ENCODE measurements at places on chromosomes 13 and 19.

- DNase-seq: peak; percentile 75
Observed at GRCh38 chr13:24995225-24995804, 100.6 kb upstream of the PABPC3 start.

- DNase-seq: no peak
Observed at GRCh38 chr13:64074971-64075474, 2659.4 kb upstream of the PCDH20 start.

- no peak for DNase-seq
Observed at GRCh38 chr13:34764246-34764645, 177.8 kb upstream of the NBEA start.

DNA sequence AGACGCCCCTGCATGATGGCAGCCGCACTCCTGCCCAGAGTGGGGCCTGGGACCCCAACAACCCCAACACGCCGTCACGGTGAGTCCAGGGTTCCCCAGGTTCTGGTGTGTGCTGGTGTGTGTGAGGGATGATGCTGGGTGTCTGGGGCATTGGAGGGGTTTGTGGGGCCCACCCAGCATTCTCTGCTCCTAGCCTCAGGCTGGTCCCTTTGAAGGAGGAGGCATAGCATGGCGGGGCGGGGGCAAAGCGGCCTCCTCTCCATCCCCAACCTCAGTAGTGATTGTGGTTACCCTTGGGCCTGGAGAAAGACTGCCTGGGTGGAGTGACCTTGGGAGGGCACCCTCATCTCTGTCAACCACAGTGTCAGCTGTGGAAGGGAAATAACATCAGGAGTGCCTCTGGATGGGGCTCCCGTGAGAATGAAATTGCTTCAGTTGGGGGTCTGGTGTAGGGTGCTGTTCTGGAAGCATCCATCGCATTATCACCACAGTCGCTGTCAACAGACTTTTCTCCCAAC lies 7.1 kb upstream of the TIMM50 start:
- DNase-seq: no peak

- no peak for DNase-seq
Observed at GRCh38 chr13:36543671-36544070, 111.4 kb downstream of the CCNA1 start.

- no peak for DNase-seq
Observed at GRCh38 chr13:30898678-30899241, 7.3 kb upstream of the MEDAG start.

- no peak for DNase-seq
Observed at GRCh38 chr13:31864307-31864706, 125.0 kb downstream of the RXFP2 start.

- no peak for DNase-seq
Observed at GRCh38 chr19:1510442-1510806, 2.4 kb downstream of the ADAMTSL5 start.

DNA sequence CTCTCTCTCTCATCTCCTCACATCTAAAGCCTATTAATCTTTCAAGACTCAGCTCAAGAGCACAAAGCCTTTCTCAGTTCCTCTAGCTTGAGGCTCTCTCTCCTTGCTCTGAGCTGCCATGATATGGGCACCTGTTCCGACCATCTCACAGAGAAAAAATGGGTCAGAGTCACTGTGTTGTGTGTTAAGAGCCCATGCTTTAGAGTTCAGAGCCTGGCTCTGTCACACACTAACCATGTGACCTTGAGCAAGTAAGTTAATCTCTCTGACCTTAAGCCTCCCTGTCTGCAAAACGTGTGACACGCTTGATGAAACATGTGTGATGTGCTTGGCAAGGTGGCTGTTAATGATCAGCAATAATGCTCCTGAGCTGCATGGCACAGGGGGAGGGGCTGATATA lies 245.2 kb downstream of the DLEU7 start:
- DNase-seq: no peak

DNA sequence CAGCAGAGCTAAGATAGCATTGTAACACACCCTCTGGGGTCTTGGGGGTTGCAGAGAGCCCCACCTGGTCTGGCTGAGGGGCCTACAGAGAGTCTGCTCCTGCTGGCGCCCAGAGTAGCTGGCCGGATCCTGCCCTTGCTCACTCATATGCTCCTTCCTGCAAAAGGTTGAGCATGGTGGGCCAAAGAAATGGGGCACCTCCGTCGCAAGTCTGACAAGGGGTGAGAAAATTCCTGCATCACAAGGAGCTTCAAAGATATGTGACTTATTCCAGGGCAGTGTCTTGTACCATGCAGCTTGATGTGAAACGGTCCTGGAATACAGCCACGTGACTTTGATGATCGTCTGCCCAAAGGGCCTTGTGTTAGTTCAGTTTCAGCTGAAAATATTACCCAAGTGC lies 218.3 kb downstream of the DCLK1 start:
- DNase-seq: peak; percentile 53

DNA sequence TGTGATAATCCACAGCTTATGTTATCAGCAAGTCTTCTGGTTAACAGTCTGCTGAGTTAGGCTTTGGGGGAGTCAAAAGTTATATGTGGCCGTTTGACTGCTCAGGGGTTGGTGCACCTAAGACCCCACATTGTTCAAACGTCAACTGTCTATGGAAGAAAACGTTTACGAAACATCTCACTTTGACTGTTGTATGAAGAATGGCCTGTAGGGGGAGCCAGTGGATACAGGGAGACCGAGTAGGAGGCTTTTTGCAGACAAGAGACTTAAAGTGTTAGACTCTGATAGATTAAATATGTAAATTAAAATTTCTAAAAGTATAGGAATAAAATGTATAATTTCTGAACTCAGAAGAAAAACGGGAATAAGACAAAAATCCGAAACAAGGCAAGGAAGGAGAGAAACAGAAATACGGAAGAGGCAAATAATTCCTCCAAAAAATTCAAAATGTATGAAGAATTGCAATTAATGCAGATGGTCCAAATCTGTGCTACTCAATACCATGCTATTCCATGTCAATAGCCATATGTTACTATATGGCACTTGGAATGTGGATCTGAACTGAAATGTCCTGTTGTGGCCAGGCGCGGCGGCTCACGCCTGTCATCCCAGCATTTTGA lies 37.8 kb downstream of the TNFSF14 start:
- DNase-seq: no peak

DNA sequence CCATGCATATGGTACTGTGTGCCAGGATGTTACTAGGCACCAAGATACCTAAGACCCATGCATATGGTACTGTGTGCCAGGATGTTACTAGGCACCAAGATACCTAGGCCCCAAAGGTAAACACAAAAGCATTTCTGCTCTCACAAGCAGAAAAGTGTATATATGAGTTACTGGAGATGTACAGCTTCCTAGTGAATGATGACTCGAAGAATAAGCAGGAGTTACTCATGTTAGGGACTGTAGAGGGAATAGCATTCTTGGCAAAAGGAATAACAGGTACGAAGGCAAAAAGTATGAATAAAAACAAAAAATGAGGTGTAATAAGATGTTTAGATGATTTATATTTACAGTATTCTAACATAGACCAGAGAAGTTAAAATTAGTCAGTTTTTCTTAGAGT lies 383.7 kb downstream of the DIAPH3 start:
- DNase-seq: no peak

GRCh38 chr19:29587518-29587986 lies 18.5 kb upstream of the POP4 start:
- DNase-seq: no peak

DNA sequence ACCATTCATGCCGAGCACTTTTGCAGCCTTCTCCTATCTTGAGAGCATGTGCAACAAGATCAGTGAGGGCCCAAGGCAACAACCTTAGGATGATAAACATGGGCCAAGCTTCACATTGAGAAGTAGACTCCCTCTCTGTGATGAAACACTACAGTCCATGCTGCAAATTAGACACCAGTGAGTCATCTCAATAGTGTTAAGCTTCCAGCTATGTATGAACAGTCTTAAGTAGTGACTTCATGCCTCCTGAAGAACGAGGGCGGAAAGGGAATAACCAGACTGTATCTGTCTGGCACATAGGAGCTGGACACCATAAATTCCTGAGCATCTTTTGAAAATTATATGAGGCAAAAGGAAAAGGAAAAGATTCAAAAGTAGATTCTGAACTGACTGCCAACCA lies 309.9 kb upstream of the SLITRK1 start:
- no peak for DNase-seq
